Pancreas (tissue), 10 donors: ENCODE measurements at places on chromosomes 12 and 14. TPM values are rescaled to one million over a fixed set of nuclear protein-coding genes. Genes with fewer than 3 reads are reported as not detected.

DNA sequence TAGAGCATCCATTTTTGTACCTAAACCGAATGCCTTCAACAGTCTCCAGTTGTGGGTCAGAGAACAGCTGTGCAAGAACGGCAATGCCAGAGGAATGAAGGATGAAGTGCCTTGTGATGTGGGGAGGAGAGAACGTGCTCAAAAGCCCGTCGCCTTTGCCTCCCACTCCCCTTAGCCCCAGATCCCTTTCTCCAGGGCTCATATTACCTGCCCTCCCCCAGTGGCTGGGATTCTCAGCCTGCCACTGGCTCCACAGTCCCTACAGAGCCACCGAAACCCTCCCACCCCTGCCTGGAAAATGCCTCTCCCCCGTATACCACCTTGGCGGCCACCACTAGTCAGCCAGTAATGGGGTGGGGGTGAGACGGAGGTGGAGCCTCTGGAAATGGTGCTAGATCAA lies 158.5 kb downstream of the ZFP36L1 start:
- DNase-seq: no peak

GRCh38 chr12:8420506-8420905 lies 35.3 kb upstream of the CLEC6A start:
- DNase-seq: no peak

DNA sequence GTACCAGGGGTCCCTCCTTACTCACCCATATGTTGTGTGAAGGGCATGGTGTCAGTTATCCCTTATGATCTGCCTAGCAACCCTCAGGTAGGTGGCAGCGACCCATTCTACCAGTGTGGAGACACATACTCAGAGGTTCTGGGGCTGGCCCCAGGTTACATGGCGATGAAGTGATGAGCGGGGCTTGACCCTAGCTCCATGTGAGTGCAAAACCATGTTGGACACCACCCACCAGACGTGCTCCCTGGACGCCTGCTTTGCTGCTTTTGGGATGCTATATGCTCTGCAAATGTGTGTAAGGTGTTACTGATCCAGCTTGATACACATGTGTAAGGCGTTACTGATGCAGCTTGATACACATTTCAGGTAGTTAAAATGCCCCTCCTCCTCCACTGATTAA lies 33.3 kb downstream of the EP400 start:
- DNase-seq: no peak

DNA sequence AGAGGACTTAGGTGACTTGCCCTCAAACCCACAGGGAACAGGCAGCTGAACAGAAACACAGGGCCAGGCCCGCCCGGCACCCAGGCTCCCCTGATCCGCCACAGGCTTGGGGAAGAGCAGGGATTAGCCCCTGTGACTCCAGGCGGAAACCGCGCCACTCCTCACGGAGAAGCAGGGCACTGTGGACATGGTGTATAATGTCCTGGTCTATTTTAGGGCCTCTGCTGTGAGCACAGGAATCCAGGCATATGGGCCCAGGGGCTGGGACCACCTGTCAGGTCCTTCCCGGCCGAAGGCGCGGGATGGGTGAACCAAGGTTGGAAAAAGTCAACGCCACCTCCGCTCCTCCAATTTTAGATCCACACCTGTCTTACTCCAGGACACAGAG lies 34.6 kb upstream of the MEG3 start:
- DNase-seq: no peak

DNA sequence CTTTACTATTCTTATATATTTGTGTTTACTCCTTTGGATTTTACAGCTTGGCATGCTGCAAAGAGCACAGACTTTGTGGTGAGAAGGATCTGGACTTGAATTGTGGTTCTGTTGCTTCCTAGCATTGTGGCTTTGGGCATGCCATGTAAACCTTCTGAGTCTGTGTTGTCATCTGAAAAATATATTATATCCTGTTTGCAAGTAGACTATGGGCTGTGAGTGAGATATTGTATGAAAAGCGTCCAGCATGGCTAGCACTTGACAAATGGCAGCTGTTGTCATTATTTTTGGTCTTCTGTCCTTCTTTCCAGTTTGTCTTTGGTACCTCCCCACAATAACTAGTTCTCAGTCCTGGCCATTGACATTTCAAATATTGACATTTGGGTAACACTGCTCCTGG lies 61.8 kb upstream of the DACT1 start:
- DNase-seq: no peak

DNA sequence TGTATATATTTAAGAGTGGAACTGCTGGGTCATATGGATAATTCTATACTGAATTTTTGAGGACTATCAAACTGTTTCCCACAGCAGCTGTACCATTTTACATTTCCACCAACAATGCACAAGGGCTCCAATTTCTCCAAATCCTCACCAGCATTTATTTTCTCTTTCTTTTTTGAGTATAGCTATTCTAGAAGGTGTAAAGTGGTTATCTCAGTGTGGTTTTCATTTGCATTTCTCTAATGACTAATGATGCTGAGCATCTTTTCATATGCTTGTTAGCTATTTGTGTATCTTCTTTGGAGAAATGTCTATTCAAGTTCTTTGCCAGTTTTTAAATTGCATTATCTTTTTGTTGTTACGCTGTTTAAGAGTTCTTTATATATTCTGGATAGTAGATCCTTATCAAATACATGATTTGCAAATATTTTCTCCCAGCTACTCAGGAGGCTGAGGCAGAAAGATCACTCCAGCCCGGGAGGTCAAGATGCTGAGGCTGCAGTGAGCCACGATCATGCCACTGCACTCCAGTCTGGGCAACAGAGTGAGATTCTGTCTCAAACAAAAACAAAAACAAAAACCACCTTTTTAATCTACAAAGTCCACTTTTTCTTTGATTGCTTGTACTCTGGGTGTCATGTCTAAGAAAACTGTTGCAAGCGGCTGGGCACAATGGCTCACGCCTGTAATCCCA lies 32.8 kb downstream of the GTF2A1 start:
- DNase-seq: no peak

GRCh38 chr14:92861856-92862745 lies 60.8 kb upstream of the CHGA start:
- no peak for DNase-seq

GRCh38 chr12:106138633-106139421 lies at the start of gene NUAK1:
Gene NUAK1, minus strand, starts transcription at chr12:106138954. Its CDS starts 301 bp downstream, at chr12:106138653.
- DNase-seq: peak; percentile 85

The PLEK2 gene
- 9.9 TPM for total RNA-seq

The CSRP2 gene
- total RNA-seq: 3.8 TPM
